ENCODE measurements at places on chromosomes 7 and 10.
A peak's percentile ranks its signal among the peaks of the same experiment; 100 is the strongest.

GRCh38 chr7:5495581-5496375, 72.1 kb upstream of the TNRC18 start:
- no peak for DNase-seq

DNA sequence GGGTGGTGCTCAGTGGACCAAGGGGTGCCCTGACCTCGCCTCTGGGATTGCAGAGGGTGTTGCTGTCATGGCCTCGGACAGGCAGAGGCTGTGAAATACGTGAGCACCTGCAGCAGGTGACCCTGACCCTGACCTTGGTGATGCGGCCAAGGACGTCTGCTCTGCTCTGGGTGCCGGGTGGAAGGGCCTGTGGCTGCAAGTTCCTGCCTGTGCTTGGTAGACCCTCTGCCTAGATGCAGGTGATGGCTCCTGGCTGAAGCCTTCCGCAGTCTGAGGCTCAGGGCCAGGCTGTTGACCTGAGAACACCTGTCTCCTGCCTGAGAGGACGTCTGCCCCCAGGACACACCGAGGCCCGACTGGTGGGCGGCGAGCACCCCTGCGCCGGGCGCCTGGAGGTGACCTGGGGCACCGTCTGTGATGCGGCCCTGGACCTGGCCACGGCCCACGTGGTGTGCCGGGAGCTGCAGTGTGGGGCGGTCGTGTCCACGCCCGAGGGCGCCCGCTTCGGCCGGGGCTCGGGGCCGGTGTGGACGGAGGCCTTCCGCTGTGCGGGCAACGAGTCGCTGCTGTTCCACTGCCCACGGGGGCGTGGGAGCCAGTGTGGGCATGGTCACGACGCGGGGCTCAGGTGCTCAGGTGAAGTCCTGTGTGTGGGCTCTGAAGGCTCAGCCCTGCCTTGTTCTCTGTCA, 4.4 kb downstream of the SCART1 start:
- no peak for DNase-seq

GRCh38 chr7:114988755-114989375, 67.0 kb downstream of the MDFIC start:
- peak; percentile 77 for DNase-seq

- no peak for DNase-seq
Observed at GRCh38 chr10:78727728-78728127, 341.0 kb upstream of the ZMIZ1 start.

GRCh38 chr7:44398511-44398911, 73.1 kb upstream of the CAMK2B start:
- no peak for DNase-seq

- DNase-seq = peak; percentile 29
Observed at GRCh38 chr10:48448796-48449195, 142.3 kb downstream of the MAPK8 start.

- DNase-seq = no peak
Observed at GRCh38 chr7:18302097-18302496, 193.5 kb upstream of the HDAC9 start.

GRCh38 chr7:98284335-98285036, 3.0 kb downstream of the BRI3 start:
- DNase-seq = peak; percentile 77

- no peak for DNase-seq
Observed at GRCh38 chr10:125967533-125967932, 71.2 kb downstream of the FANK1 start.

GRCh38 chr10:126924180-126924914, 19.1 kb downstream of the DOCK1 start:
- no peak for DNase-seq

- no peak for DNase-seq
Observed at GRCh38 chr7:155813546-155814315, 1.5 kb upstream of the SHH start.

DNA sequence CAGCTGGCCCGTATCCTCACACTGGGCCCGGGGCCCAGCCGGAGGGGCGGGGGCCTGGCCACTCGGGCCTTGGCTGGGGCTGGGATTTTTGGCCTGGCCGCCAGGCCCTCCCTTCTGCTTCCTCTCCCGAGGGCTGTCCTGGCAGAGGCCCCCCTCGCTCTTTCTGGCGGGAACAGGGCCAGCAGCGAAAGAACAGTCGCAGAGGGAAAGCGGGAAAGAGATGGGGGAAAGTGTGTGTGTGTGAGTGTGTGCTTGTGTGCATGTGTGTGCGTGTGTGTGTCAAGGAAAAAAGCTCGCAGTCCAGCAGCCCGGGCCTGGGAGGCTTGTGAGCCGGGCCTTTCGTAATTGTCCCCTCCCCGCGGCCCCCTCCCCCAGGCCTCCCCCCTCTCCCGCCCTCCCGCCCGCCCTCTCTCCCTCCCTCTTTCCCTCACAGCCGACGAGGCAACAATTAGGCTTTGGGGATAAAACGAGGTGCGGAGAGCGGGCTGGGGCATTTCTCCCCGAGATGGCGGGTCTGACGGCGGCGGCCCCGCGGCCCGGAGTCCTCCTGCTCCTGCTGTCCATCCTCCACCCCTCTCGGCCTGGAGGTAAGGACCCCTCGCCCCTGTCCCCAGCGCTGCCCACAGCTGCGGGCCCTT, at the start of gene ELN:
TSS of gene ELN (plus strand) at position 491 of the 638 bp plus-strand sequence. CDS start at position 506, 15 bp downstream.
- peak; percentile 84 for DNase-seq

- peak; percentile 37 for DNase-seq
Observed at GRCh38 chr10:78194539-78195402, 161.1 kb downstream of the RPS24 start.

DNA sequence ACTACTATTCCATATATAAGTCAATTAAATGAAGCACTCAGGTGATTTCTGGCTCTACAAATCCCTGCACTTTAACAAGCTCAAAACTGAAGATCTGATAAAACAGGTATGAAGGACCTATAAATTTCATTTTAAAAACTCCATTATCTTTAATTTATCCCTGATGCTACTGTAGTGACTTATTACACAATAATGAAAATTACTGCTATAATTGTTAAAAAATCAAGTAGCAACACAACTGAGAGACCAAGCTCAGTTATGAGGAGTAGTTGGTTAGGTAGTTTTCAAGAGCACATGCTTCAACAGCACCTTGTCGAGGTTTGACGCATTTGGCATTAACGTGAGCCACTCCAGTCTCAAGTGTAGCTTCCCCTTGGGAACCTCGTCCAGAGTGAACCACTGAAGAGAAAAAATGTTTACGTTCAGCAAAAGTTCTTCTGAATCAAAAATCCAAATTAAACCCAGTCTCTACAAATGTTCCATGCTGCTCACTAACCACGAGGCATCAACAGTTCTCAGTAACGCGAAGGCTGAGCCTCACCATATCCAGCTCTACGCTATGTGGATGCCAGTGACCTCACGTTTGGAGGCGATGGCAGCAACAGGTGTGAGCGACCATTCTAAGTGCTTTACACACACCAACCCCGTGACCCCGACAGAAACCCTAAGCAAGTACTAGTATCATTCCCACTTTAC, 55.3 kb upstream of the NCAPG2 start:
- no peak for DNase-seq

DNA sequence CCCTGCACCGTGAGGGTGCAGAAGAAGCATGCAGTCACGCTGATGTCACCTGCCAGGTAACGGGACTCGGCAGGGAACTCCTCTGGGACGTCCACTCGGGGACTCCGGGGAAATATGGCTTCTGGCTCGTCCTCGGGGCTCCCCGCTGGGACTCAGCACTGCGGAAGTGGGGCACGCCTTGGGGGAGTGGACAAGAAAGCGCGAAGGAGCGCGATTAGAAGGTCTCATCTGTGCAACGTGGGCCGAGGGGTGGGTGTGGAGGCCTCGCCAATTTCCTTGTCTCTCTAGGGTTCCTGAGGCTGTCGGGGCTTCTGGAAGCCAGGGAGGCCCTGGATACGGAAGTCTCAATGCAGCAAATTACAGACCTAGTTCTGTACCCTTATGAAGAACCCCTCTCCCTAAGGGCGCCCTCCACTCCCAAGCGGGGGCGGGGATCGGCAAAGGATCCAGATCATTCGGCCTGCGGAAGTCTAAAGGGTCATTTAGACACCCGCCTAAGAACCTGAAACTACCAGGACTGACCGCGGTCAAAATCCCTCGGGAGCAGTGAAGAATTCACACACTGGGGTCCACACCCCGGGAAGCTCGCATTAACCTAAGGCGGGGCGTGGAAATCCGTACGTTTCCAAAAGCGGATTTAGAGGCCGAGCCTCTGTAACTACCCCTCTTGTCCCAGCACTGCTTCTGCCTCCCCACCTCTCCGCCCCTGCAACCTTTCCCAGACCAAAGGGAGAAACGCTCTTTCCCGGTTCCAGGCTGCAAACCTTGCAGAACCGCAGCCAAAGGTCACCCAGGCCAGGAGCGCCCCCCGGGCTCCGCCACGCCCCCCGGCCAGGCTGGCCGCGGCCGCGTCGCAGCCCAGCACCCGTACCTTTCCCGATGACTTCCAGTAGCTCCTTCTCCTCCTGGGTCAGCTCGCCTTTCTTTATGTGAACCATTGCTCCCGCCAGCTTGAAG, 640 bp downstream of the ANKMY2 start:
- peak; percentile 58 for DNase-seq

DNA sequence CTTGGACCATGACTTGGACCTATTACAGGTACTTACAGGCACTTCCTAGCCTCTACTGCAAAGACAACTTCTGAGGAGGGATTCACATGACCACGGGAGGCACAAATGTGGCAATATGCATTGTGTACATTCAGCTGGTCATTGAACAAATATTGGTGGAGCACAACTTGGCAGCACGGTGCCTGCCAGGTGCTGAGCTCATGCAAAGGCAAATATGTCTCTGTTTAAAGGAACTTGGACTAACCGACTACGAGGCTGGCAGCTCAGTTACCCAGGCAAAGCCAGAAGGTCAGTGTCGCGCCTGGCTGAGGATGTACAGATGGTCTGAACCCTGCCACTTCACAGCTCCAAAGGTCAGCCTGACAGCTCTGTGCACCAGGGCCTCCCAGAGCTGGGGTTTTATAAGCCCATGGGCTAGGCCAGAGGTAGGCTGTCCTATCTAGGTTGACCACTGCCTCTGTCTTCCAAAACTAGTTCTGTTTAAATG, 6.1 kb downstream of the DENND11 start:
- no peak for DNase-seq

DNA sequence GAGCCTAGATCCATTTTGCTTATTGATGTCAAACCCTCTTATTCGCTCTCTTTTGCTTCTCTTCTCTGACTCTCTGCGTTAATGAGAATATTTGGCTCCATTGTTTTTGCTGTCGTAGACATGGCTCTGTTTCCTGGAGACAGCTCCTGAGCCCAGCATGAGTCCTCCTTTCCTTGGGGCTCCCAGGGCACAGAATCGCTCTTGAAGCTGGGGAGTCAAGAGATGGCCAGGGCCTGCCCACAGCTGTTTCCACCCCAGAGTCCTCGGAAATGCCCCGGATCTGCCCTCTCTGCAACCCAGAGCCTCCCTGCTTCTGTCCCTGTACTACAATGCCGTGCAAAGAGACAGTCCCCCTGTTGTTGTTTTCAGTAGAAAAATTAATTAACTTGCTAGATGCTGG, 566.7 kb upstream of the FOXK1 start:
- DNase-seq = no peak

DNA sequence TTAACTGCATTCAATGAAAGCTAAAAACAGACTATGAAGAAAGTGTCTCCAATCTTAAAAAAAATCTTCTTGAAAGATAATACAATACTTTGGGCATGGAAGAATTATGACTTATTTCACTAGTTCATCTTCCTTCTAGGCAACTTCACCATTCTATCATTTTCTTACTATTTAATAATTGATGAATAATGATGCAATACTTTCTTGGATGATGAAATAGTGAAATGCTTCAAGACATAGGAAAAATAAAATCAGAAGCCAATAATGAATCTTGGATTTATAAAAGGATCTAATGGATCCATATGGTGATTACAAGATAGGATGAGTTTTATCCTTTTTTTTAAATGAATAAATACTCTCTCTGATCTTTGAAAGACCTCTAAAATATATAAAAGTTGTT, 4.4 kb downstream of the DMBT1 start:
- DNase-seq = no peak

DNA sequence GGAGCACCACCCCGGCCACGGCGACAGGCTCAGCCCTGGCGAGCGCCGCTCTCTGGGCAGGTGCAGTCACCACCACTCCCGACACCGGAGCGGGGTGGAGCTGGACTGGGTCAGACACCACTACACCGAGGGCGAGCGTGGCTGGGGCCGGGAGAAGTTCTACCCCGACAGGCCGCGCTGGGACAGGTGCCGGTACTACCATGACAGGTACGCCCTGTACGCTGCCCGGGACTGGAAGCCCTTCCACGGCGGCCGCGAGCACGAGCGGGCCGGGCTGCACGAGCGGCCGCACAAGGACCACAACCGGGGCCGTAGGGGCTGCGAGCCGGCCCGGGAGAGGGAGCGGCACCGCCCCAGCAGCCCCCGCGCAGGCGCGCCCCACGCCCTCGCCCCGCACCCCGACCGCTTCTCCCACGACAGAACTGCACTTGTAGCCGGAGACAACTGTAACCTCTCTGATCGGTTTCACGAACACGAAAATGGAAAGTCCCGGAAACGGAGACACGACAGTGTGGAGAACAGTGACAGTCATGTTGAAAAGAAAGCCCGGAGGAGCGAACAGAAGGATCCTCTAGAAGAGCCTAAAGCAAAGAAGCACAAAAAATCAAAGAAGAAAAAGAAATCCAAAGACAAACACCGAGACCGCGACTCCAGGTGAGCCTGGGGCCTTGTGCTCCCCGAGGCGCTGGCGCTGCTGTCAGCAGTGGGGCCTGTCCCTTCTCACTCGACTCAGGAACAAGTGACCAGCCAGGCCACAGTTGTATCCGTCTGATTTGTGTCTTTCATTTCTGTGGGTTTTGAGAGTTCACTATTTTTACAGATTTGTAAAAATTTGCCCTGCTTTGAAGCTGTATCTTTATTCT, 117.7 kb downstream of the CYTH3 start:
- DNase-seq = no peak

DNA sequence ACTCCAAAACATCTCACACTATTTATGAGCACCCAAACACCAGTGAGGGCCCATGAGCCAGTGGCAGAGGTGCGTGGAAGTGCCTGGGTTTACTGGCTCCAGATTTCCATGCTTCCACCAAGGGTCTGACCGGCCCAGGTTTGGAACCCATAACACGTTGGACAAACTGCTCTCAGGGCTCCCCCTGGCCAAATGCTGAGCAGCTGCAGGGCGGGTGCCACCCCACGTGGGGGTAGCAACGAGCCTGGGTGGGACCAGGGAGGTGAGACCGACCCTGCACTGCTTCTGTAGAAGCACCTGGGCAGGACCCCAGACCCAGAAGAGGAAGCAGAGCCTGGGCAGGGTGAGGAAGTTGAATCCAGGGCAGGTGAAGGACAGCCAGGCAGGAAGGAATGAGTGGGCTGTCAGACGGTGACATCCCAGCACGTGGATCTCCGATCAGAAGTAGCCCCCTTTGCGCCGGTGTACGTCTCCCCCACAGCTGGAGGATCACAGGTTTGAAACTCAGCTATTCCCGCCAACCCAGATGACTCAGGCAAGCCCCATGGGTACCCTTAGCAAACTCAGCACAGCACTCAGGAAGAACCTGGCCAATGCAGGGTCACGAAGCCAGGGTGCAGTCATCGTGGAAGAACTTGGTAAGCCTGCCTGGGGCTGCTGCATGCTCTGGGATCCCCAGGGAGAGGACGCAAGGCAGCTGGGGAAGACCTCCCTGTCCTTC, 100.4 kb upstream of the DDC start:
- DNase-seq = peak; percentile 60
